NCI-H2171 (cell line): ENCODE measurements at places on chromosomes 2 and 18.

- no peak for DNase-seq
Measured at GRCh38 chr2:77800410-77800809, 278.2 kb upstream of the LRRTM4 start.

DNA sequence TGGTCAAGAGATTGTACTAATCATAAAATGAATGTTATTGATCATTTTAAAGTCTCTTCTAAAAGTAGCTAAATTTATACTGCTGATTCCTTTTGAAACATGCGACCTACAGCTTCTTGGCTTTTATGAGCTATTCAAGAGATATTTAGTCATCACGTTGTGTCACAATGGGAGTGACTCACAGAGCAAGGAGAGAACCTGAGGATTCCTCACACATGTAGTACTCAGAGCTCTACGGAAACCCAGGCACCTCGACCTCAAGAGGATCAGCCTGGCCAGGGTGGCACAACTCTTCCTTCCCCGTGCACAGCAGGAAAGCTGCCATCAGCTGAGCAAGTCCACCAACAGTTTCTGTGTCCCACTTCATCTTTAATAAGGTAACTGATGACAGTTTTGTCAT lies at the start of gene DHRS9:
Gene DHRS9, plus strand, starts transcription at position 223 of the 400 bp plus-strand sequence. CDS start 12,019 bp downstream, outside the sequence.
- DNase-seq, result no peak

DNA sequence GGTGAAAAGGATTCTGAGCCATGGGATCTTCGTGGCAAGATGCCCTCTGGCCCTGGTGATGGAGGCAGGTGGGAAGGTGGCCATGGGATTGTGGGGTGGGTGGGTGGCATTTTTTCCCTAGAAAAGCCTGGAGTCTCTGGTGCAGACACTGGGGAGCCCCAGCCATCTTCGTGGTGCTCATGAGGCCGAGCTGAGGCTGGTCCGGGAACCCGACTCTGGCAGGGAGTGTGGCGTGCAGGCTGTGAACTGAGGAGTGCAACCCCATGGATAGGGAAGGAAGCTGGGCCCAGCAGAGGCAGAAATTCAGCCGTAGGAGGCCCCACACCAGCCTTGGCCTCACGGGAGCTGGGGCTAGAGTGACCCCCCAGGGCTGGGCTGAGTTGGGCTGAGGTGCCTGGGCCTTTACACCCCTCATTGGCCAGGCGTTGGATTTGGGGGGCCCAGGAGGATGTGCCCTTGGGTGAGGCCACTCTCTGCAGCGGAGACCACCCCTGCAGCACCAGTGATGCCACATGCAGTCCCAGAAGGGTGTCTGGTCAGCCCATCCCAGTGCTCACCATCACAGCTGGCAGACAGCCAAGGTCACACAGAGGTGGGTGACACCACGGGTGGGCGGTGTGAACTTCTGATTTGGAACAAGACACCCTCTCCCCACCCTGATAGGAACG lies 115.6 kb upstream of the HDAC4 start:
- no peak for DNase-seq

GRCh38 chr2:83899271-83899670 lies 559.8 kb downstream of the SUCLG1 start:
- no peak for DNase-seq

GRCh38 chr2:36453652-36454051 lies 98.1 kb downstream of the CRIM1 start:
- no peak for DNase-seq

- DNase-seq, result no peak
Measured at GRCh38 chr2:121865914-121866313, 110.5 kb downstream of the TSN start.
